ENCODE measurements at places on chromosomes 11 and 22.

DNA sequence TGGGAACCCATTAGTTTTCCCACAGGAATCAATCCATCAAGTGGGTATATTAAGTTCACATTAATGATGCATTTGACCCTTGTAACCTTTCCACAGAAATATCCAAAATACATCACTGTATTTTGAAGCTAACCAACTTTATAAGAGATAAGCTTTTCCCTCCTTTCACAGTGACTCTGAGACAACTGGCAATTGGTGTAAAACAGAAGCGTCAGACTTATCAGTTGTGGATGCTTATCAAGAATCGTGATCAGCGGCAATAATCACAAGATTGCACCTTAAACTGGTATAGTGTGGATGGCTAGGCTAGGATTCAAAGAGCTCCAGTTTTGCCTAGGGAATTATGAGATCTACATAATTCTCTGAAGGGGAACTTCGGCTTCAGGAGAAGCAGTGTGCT lies 73.1 kb downstream of the USP35 start:
- DNase-seq = no peak

DNA sequence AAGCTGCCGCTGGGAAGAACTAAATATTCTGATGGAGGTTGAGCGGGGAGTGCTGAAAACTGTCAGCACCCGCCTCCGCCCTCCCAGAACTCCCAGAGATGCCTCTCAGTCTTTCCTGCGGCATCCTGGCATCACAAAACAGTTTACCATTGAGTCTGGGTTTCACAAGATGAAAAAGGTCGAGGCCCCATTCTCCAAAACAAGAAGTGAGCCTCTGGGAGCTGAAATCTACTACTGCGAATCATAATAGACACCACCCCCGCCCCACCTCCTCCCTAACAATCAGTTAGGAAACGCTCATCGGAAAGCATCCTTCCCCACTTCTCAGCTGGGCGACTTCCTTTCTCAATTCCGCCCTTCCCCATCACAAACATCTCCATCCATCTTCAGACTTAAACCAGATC lies 1.0 kb downstream of the SUN2 start:
- no peak for DNase-seq

DNA sequence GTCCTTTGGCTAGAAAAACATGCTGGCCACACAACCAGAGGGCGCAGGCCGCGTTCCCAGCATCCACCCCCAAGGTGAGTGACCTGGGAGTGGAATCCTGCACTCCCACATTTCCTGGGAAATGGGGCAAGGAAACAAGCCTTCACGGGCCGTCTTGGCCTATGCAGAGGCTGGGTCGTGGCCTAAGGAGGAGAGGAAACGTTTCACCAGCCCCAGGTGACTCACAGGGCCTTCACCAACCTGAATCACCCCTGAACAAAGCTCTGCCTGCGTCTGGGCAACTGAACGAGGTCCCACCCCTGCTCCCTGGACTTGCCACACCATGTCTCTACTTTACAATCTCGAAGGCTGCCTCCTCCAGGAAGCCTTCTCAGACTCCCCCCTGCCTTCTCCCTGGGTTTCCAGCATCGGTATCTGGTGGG lies 13.2 kb downstream of the MYH9 start:
- DNase-seq = no peak

DNA sequence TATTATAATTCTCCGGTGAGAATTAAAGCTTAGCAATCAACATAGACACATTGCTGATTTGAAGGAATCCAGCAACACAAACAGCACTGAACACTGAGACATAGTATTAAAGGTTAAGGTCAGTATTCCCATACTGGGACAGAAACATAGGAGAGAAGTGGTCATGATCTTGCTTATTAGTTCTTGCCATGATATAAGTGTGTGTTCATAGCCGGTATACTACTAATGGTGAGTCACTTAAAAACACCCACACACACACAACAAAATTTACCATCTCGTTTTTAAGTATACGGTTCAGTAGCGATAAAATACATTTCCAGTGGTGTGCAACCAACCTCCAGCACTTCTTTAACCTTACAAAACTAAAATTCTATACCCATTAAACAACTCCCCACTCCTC lies 96.3 kb downstream of the C11orf65 start:
- no peak for DNase-seq

DNA sequence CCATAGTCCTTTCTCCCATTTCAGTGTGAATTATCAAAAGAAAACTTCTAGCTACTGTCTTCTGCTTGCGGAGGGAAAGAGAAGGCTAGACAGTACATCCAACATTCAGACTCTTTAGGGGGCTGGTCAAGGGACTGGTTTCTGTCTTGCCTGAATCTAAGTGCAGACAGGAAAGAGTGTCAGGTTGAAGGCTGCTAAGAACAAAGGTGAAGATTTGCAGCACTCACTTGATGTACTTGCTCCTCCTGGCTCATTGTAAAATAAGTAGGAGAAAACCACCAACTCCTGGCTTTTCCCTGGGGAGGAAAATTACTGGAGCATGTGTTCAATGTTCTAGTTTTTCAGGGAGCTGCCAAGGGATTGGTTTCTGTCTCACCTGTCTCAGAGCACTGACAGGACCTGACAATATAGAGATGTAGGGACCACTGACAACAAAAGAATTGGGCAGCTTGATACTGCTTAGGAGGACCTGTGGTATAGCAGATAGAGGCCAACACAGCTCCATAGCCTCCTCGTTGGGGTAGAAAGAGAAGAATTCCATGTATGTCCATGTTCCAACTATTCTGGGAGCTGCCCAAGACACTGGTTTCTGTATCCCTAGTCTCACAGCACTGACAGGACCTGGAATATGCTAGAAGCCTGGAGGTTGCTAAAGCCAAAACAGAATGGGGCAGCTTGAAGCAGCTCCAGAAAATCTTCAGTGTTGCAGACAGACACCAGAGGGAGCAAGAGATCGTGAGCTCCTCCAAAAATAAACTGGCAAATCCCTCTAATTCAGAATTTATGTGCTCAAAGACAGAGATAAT lies 39.7 kb upstream of the MMP12 start:
- no peak for DNase-seq

DNA sequence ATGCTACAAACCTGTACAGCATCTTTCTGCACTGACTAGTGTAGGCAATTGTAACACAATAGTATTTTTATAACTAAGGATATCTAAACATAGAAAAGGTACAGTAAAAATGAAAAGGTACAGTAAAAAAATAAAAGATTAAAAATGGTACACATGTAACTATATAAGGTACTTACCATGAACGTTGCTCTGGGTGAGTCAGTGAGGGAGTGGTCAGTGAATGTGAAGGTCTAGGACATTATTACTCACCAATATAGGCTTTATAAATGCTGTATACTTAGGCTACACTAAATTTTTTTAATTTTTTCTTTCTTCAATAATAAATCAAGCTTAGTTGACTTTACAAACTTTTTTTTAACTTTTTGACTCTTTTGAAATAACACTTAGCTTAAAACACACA lies 59.9 kb downstream of the EIF3M start:
- DNase-seq = no peak

- DNase-seq = no peak
Observed at GRCh38 chr22:39468487-39469325, 11.9 kb downstream of the MGAT3 start.

DNA sequence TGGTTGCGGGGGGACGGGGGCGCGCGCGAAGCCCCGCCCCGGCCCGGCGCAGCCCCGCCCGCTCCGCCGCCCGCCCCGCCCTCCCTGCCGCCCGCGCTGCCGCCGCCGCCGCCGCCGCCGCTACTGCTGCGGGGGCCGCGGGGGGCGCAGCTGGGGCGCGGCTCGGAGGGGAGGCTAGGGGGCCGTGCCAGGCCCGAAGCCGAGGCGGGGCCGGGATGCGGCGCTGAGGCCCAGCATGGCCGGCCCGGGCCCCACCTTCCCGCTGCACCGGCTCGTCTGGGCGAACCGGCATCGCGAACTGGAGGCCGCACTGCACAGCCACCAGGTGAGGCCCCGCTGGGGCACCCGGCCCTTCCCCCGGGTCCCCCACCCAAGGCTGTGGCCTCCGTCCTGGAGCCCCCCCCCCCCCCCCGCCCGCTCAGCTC lies at the start of gene ANKRD13D:
Gene ANKRD13D (plus strand): TSS at position 78 of the 425 bp plus-strand sequence. CDS start 158 bp downstream, at position 236.
- DNase-seq = no peak

- DNase-seq = no peak
Observed at GRCh38 chr11:1090600-1091331, 16.1 kb downstream of the MUC2 start.

DNA sequence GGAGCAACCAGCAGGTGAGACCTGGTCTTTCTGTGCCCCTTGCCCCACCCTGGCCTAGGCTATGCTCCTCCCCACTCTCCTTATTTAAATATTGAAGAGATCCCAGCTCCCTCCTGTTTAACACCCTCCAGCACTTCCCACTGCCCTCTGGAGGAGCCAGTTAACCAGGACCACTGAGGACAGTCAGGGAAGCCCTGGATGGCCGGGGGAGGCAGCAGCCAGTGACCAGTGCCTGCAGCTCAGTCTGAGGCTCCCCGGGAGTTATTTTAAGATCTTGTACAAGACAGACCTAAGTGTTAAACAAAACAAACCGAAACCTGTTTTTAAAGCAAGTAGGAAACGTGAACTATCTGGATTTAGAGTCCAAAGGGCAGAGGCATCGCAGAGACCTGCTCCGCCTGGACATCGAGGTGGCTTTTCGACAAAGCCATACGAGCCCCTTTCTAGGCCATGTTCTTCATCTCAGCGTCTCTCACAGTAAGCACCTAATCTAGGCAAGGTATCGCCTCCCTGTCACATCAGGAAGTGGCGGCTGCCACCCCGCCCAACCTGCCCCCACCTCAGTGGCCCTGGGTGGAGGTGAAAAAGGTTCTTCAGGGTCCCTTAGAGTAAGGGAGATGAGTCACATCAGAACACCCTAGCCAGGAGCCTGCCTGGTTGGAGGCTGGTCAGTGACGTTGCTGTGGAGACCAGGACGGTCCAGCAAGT lies 35.2 kb downstream of the TRMU start:
- no peak for DNase-seq

- peak; percentile 3 for DNase-seq
Observed at GRCh38 chr11:83827940-83828554, 541.9 kb upstream of the CCDC90B start.

GRCh38 chr11:115905341-115906000 lies 401.3 kb upstream of the CADM1 start:
- no peak for DNase-seq

DNA sequence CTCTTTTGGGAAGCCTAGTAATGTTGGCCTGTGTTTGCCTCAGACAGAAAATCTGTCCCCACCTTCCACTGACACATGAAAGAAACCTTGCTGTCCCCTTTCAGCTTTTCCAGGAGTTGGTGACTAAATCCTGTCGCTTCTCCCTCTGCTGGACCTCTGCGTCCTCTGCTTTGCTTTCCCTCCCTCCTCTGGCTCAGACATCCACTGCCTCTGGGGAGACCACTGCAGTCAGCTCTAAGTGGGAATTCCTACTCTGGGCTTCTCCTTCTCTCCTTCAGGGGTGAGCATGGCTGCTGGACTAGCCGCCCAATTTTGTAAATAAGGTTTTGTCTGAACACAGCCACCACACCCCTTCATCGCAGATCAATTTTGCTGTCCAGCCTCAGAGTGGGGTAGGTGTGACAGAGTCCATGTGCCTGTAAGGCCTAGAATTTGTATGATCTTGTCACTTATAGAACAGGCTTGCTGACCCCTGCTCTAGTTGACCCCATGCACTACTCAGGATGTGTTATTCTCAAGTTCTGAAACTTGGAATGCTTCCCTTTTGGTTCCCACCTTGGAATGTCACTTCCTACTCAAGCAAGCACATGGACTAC lies 23.0 kb downstream of the LRRC74B start:
- DNase-seq = no peak

DNA sequence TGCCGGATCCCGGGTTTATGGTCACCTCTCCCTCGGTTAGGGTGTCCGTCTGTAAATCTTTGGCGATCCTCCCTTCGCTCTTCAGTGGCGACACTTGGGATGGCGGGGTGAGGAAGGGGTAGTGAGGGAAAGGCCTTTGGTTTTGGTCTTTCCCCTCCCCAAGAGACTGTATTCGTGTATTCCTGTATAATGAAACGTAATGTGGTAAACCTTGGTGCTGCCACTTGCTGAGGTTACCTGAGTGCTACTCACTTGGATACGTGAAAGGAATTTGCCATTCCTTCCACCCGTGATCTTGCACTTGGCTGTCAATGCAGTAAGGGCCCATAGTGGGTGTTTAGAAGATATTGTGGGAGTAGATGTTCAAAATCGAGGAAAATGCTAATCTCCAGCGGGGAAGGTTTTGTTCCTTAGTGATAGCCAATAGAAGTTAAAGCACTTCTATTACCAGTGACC lies 578 bp upstream of the NUP160 start:
- no peak for DNase-seq

GRCh38 chr11:2770096-2770751 lies 70.4 kb upstream of the KCNQ1OT1 start:
- no peak for DNase-seq

DNA sequence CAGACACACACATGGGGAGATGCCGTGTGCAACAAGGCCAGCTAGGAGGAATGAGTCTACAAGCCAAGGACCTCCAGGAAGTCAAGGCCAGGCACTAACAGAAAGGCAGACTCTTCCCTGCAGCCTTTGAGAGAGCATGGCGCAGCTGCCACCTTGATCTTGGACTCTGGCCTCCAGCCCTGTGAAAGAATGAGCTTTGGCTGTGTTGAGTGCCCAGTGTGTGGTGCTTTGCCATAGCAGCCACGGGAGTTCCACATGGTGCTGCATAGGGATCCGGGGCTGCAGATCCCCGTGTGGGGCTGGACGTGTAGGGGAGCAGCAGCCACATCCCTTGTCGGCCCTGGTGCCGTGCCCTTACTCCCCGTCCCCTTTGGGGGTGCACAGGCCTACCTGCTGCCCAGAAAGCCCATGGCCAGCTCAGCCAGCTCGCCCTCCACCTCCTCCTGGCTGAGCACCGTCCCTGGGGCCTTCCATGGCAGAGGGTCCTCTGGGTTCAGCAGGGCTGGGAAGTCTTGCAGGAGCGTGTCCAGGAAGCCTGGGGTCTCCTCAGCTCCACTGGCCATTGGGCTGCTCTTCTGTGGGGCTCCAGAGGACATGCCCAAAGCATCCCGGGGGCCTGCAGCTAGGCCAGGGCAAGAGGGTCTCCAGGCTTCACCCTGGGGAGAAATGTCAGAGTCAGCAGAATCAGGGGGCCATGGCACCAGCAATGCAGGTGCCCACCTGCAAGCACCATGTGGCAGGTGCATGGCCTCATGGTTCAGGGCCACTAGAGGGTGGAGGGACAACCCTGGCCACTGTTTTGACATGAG lies 7.0 kb downstream of the PPM1F start:
- no peak for DNase-seq

DNA sequence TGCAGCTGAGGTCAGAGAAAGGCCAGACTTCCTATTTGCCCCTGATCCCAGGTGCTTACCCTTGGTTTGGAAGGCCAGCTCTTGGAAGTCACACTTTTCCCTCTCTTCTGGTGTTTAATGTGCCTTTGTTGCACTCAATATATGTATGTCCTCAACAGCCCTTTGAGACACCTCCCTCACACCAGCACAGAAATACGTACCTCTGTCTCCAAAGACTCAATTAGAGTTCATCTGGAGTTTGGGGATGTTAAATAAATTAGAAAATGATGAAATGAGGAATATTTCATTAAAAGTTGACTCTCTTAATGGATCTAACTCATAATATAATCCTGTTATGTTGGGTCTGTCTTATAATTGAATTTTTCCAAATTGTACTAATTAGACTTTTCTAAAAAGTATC lies at the start of gene OR9G4:
Gene OR9G4 (minus strand): TSS at position 101 of the 400 bp plus-strand sequence. CDS start 4,931 bp downstream, outside the sequence.
- DNase-seq = no peak
